ENCODE measurements at places on chromosomes 1 and 21. TPM values are rescaled to one million over a fixed set of nuclear protein-coding genes. Genes with fewer than 3 reads are reported as not detected.

GRCh38 chr1:97869441-97869840, 51.4 kb downstream of the DPYD start:
- H3K4me3 ChIP-seq, result no peak overlapping the region
- H3K36me3 ChIP-seq, result peaks cover 32% of the 10 kb centered on the region
- no peak overlapping the region for H3K27ac ChIP-seq
- DNase-seq, result no peak
- peaks cover 22% of the 10 kb centered on the region for H3K4me1 ChIP-seq

DNA sequence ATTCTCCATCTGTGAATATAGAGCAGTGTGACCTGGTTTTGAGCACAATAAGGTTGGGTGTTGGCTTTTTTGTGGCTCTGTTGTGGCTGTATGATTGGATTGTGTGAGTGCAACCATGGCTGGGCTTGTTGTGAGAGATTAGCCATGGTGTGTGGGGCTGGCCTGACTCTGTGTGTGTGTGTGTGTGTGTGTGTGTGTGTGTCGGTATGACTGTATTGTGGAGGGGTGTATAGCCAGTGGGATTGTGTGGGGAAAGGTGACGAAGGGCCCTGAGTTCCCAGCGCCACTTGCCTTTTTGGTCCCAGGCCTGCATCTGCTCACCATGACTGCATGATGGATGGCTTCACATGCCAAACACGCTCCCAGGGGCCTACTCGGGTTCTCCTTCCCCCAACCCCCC, 5.9 kb upstream of the SLC6A9 start:
- H3K4me1 ChIP-seq, result peaks cover 2% of the 10 kb centered on the region
- no peaks in the 10 kb centered on the region for H3K36me3 ChIP-seq
- no peak for DNase-seq
- no peaks in the 10 kb centered on the region for H3K27me3 ChIP-seq
- H3K4me3 ChIP-seq, result no peak overlapping the region
- no peak overlapping the region for H3K27ac ChIP-seq

GRCh38 chr1:222818171-222818570, 3.3 kb downstream of the DISP1 start:
- H3K27ac ChIP-seq, result no peak overlapping the region
- H3K36me3 ChIP-seq, result no peaks in the 10 kb centered on the region
- H3K4me1 ChIP-seq, result peaks cover 30% of the 10 kb centered on the region
- DNase-seq, result no peak
- H3K4me3 ChIP-seq, result no peak overlapping the region

DNA sequence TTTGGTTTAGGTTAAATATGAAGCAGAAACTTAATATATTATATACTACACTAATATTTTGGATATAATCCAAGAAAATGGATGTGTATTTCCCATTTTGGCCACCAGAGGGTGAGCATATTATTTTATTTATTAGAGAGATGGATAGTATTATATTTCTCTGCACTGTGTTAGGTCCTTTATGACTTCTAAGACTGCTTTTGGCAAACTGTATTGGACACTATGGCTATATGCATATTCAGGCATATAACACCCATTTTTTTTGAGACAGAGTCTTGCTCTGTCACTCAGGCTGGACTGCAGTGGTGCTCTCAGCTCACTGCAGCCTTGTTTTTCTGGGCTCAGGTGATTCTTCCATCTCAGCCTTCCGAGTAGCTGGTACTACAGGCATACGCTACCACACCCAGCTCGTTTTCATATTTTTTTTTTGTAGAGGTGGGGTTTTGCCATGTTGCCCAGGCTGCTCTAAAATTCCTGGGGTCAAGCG, 17.8 kb upstream of the PGM1 start:
- no peak for DNase-seq
- no peak overlapping the region for H3K27ac ChIP-seq
- no peaks in the 10 kb centered on the region for H3K36me3 ChIP-seq
- no peak overlapping the region for H3K4me3 ChIP-seq
- no peaks in the 10 kb centered on the region for H3K27me3 ChIP-seq
- no peaks in the 10 kb centered on the region for H3K4me1 ChIP-seq

DNA sequence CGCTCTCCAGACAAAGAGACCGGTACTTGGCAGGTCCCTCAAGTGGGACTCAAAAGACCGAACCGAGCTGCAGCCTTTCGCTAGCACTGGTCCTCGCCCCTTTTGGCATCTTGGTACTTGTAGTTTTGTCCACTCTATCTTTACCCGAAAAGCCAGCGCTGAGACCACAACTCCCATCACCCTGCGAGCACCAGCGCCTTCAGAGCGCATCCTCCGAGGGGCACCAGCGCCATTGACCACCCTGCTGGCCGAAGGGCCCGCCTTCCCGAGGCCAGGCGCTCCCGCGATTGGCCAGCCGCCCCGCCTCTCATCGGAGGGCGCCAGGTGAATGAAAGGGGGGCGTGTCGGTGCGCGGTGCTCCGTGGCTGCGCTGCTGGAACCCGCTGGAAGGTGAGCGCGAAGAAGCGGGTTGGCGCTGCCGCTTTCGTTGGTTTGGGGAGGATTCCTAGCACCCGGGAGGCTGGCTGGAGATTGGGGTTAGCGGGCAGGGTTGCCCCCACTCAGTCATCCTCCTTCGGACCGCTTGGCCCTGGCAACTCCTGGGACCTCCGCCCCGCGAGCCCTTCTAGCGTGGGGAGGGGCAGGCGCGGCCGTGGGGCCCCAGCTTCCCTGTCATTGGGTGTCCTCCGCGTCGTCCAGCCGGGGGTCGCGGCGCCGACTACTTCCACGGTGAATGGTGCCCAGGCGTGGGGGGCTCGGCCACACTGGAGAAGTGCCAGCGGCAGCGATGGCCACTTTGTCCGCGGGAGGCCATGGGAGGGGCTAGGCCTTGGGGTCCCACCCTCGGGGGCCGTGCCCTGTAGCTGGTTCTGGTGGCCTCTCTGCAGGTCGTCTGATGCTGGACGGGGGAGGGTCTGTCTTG, at the start of gene ZBTB8B:
TSS of gene ZBTB8B (plus strand) at position 357 of the 862 bp plus-strand sequence. CDS start 5,553 bp downstream, outside the sequence.
- peak within 1 kb of the TSS; percentile 48 for H3K4me3 ChIP-seq
- H3K36me3 ChIP-seq, result no peaks in the 10 kb centered on the region
- H3K27me3 ChIP-seq, result peaks cover 35% of the 10 kb centered on the region
- DNase-seq, result peak; percentile 53

Gene WNT4
- not detected for total RNA-seq

Measured in activated CD4-positive, alpha-beta memory T cell treated with anti-CD3 and anti-CD28 coated beads for 36 hours (primary cell).